ENCODE measurements at places on chromosomes 7 and 10.

GRCh38 chr10:130127364-130128061, 8.7 kb upstream of the GLRX3 start:
- DNase-seq: peak; percentile 81

DNA sequence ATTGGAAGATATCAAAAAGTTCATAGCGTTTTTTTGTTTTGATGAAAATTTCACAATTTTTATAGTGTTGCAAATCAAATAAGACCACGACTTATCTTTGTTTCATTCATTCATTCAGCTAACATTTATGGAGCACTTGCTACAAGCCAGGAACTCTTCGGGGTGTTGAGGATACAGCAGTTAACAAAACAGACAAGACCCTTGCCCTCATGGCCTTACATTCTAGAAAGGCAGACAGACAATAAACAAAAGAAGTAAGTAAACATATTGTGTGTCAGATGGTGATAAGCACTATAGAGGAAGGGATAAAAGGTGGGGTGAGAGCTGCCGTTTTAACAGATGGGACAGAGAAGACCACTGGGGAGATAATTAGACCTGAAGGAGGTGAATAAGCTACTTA, 41.6 kb upstream of the GSAP start:
- DNase-seq: no peak

GRCh38 chr7:103297837-103298179, 573 bp downstream of the PMPCB start:
- no peak for DNase-seq

DNA sequence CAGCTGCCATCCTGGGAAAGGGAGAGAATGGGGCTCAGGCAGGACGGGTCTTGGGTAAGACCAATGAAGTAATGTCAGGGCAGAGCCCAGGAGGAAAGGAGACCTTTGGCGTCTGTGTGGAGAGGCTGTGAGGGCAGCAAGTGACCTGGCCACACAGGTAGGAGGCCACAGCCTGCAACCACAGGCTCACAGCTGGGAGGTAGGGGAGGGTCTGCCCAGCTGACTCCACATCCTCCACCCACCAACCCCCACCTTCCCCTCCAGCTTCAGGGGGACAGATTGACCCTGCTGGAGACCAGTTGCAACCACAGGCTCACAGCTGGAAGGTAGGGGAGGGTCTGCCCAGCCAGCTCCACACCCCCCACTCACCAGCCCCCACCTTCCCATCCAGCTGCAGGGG, 262.2 kb upstream of the TCERG1L start:
- no peak for DNase-seq
